ENCODE measurements at places on chromosomes 3 and 15.
A peak's percentile ranks its signal among the peaks of the same experiment; 100 is the strongest.

DNA sequence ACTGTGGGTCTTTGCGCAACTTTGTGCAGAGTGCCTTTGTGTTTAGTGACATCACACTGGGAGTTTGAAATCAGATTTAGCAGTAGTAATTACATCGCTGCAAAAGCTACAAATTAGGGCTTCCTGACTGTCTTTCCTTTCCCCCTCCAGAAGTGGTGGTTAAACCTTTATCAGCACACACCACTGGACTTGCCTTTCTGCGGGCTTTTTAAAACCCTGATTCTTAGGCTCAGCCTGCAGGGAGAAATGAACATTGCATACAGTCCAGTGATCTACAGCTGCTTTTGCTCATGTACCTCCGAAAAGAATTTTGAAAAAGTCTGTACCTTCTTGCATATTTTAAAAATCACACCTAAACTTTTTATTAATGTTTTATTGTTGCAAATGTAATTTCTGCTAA is 219.7 kb upstream of the NAALADL2 start:
- no peak for DNase-seq

GRCh38 chr15:31472636-31473384 is 146.2 kb downstream of the KLF13 start:
- no peak for DNase-seq

DNA sequence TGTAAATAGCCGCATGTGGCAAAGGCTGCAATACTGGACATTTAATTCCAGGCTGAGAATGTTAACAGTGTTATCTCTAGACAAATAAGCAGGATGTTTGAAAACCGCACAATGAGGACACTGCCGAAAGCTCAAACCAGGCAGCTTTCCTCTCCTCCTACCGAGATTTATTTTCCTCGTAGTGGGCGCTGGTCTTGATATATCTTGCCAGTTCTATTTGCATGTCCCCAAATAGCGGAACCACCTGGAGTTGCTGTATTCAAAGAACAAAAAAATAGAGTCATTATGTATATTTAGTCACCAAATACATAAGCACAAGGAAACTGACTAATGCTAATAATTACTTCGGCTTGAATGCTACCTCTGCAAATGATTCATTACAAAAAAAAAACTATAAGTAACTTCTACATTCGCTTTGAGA is 46.5 kb downstream of the CYFIP1 start:
- no peak for DNase-seq

DNA sequence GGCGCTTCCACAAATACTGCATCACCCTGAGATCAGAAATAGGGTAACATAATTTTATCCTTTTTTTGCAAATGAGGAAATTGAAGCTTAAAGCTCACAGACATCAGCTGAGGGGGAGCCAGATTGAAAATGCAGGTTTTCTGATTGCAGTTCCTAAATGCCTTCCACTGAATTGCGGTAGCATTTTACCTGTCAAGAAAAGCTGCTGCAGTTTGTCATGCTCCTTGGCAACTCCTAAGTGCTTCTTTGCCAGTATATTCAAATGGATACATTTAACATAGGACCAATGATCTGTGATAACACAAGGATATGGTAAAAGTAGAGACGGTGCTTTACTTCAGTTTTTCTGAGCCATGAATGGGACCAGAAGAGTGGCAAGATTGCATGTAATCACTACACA is 50.5 kb downstream of the SPATA16 start:
- no peak for DNase-seq

GRCh38 chr3:16064642-16065414 is 109.7 kb upstream of the GALNT15 start:
- no peak for DNase-seq

DNA sequence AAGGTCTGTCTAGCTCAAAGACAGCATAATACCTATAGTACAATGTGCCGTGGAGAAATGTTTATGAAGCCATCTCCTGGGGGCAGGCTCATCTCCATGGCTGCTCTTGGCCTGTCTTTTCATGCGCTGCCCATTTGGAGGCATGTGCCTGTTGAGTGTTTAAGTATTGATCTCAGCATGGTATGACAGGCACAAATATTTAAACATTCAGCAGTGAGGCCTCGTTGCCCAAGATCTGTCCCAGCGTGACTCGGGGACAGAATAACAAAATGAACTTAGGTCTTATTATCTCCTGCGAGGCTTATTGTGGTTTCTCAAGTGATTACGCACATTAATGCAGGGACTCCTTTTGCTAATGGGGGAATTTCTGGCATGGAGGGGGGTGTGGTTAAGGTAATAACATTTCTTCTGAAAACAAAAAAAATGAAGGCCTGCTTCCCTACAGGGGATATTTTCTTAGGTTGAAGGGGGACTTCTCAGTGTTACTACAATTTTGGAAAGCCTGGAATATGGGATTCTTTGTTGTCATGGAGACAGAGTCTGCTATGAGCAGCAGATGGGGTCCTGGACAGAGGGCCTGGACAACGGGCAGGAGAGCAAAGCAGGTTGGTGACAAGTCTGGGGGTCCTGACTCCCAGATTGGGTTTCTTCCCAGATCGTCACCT is 4.4 kb upstream of the SLC6A1 start:
- DNase-seq = no peak

GRCh38 chr15:73680549-73680948 is 3.6 kb upstream of the CD276 start:
- DNase-seq = no peak

- no peak for DNase-seq
These were observed 212.2 kb downstream of the LPP start for GRCh38 chr3:188365988-188366698.

DNA sequence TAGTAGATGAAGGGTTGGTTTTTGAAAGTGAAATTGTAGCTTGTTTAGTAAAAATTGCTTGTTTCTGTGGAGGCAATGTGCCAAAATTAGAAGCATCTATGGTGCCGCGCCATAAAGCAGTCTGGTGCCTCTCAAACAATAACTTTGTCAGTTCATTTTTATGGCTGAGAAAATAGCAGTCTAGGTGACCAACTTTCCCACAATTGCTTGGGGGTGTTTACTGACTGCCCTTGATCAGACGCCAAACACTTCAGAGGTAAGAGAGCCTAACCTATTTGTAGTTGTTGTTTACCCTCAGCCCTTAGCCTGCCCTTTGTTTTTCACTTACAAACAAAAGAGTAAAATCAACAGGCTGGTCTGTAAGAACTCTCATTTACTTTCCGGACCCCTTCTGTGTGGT is 174.5 kb downstream of the FNDC3B start:
- no peak for DNase-seq

- DNase-seq = no peak
These were observed 358.1 kb downstream of the MECOM start for GRCh38 chr3:169305460-169305859.

DNA sequence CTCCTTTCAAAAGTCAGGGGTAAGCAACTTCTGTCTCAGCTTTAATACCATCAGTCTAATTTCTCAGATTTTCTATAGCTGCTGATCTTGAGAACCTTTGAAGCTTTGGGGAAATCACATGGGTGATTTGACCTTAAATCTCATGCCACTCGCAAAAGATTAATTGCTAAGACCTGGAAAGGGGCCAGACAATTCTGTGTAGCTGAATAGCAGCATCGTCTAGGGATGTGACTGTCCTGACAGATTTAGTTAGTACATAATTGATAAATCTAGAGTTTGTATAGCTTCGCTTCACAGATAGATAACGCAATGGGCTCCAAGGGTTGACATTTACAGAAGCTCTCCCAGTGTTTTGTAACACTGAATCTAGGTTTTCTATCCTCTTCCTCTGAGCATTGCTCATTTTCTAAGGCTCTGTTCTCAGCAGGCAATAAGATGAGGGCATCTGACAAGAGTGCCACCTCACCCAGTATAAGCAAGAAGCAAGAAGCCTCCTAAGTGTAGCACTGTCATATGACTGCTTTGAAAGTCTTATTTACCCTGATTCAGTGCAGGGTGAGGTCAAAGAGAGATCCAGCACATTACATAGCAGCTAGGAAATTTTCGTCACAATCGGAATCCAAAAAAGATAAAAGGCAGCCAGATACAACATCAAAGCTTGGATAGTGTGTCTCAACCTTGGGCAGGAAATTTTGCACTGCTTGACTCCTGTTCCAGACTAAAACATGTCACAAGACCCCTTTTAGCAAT is 47.7 kb upstream of the DUT start:
- no peak for DNase-seq

- no peak for DNase-seq
These were observed 647.9 kb downstream of the GRM7 start for GRCh38 chr3:7508821-7509220.

- no peak for DNase-seq
These were observed 448.5 kb downstream of the NAALADL2 start for GRCh38 chr3:175307642-175308041.

GRCh38 chr3:53626876-53627275 is 132.5 kb downstream of the CACNA1D start:
- DNase-seq = no peak

DNA sequence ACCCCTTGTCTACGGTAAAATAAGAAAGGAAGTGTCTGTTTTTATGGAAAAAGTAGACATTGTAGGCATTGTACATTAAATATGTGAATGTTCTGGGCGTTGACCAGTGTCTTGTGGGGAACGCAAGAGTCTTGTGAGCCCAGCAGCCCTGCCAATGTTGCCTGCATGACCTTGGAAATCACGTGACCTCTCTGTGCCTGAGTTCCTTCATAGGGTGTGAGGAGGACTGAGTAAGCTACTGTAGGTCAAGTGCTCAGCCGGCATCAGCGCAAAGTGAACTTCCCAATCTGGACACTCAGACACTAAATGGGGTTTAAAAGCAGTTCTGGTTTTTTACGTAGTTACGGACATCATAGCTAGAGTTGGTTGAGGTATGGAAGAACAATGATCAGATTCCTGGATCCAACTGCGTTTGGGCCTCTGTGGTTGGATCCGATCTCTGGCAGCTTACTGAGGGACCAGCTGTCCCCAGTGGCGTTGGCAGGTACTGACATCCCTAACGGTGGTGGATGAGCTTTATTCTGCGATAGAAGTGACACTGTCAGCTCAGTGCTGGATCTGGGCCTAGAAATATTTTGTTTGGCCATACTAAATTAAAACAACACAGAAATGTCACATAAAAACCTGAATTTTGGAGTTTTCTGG is 63.8 kb downstream of the SPSB4 start:
- DNase-seq = no peak

GRCh38 chr15:67573194-67573593 is 30.7 kb downstream of the MAP2K5 start:
- DNase-seq = no peak

- no peak for DNase-seq
These were observed 18.7 kb downstream of the CFAP161 start for GRCh38 chr15:81152799-81153198.

GRCh38 chr15:85831415-85832113 is 36.8 kb upstream of the KLHL25 start:
- DNase-seq = peak; percentile 33

- no peak for DNase-seq
These were observed 405.4 kb upstream of the TBL1XR1 start for GRCh38 chr3:177602601-177603147.

GRCh38 chr3:195352895-195353488 is 82.0 kb upstream of the XXYLT1 start:
- no peak for DNase-seq

DNA sequence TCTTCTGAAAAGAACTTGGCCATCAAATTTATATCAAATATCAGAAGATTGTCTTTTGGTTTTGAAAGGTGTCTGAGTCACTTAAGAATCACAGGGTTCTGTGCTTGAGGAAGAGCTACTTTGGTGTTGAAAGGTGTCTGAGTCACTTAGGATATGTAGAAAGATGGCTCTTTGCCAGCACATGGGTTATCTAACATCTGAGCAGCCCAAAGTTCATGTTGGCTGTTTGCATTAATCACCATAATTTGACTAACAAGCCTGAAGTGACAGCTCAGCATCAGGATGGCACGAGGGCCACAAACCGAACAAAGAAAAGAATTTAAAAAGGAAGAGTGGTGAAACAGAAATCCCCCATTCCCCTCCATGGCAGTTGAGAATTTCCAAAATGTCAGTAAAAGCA is 190.5 kb upstream of the CMC1 start:
- no peak for DNase-seq
